ENCODE measurements at places on chromosomes 3 and 15. TPM values are rescaled to one million over a fixed set of nuclear protein-coding genes. Genes with fewer than 3 reads are reported as not detected.

The OPA1 gene
- total RNA-seq = 45.4 TPM

The TARS3 gene
- 2.9 TPM for total RNA-seq

The C3orf20 gene
- total RNA-seq = not detected

The CHL1 gene
- 17.5 TPM for total RNA-seq

The KBTBD8 gene
- total RNA-seq = 2.8 TPM

The TGFBR2 gene
- total RNA-seq = 114 TPM

The GPR62 gene
- total RNA-seq = not detected

GRCh38 chr3:9170851-9171160 lies 78.6 kb downstream of the SRGAP3 start:
- no peak for DNase-seq

- DNase-seq = no peak
These were observed 174.2 kb upstream of the SLC2A2 start for GRCh38 chr3:171200750-171201088.

DNA sequence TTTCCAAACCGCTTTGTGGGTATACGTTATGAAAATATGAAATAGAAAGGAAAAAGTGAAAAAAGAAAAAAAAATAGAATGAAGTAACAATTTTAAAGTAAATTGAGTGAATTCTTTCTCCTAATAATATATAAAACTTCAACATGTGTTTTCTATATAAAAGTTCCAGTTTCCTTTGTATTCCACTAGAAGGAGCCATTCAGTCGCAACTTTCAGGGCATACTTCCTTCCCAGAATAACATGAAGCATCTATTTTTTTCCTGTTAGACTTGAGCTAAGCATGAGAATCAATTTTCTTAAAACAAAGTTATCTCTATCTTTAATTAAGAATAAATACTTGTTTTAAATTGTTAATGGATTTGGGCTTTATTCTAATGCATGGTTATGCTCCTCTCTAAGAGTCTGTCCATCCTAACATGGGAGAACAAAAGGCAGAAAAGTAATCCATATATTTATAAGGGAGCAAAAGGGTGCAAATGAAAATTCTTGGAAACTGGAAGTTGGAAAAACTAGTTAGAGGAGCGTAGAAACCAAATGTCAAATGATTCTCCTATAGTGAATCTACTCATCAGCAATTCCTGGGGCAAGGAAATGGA lies 16.0 kb upstream of the VGLL3 start:
- no peak for DNase-seq

DNA sequence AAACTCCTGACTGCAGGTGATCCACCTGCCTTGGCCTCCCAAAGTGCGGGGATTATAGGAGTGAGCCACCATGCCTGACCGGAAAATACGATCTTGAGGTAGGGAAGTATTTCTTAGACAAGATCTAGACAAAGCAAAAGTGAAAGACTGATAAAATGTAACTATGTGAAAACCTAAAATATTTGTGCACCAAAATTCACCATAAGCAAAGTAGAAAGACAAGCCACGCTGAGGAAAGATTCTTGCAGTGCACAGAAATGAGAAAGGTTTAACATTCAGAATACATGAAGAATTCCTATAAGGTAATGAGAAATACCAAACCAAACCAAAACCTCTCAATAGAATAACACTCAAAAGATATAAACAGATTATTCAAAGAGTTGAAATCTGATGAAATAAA lies 35.7 kb downstream of the SYNM start:
- DNase-seq = no peak

- DNase-seq = no peak
These were observed 36.3 kb downstream of the ALG1L2 start for GRCh38 chr3:130117933-130118332.

DNA sequence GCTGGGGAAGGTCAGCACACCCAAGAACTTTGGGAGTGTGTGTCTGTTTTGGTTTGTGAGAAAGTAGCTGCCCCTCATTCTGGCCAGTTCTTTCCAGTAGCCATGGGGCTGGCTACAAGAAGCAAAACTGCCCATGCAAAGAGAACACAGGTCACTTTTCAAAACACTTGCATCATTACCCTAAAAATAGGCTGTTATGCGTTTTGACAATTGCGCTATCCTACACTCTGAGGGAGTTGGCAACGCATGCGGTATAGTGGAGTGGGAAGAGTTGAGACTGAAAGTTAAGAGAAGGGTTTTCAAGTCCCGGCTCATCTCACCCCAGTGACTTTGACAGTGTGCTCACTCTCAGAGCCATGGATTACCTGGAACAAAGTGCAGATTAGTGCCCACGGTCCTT lies 41.8 kb upstream of the MYZAP start:
- no peak for DNase-seq

- no peak for DNase-seq
These were observed 26.8 kb downstream of the CCRL2 start for GRCh38 chr3:46433841-46434240.

Measured in esophagus squamous epithelium (tissue), 5 donors.